ENCODE measurements at places on chromosomes 12 and 14.

- DNase-seq: no peak
Measured at GRCh38 chr12:51346581-51346980, at the start of gene CELA1. CELA1 (minus strand) TSS chr12:51346679; CDS start chr12:51346638, 41 bp downstream.

GRCh38 chr12:53804429-53804828 lies 52.6 kb upstream of the CISTR start:
- no peak for DNase-seq

DNA sequence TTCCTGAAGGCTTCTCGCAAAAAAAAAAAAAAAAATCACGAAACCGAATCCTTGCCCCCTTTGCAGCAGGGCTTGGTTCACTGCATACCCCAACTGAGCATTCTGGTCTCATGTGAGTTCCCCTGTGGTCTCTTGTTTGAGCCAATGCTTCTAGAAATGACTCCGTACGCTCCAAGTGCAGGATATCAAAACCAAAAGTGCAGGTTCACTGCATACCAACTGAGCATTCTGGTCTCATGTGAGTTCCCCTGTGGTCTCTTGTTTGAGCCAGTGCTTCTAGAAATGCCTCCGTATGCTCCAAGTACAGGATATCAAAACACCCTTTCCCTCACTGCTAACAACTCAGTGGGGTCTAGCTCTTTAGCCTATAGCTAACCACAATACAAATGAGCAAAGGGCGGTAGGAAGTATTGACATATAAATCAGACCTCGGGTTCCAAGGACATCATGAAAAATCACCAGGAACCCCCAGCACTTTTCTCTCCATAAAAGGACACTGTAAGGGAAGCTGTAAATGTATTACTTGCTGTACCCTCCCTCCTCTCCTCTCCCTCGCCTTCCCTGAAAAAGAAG lies 206.3 kb upstream of the NOS1 start:
- no peak for DNase-seq

GRCh38 chr12:49040364-49040855 lies 20.2 kb downstream of the KMT2D start:
- no peak for DNase-seq
